ENCODE measurements at places on chromosomes 12 and 14.

DNA sequence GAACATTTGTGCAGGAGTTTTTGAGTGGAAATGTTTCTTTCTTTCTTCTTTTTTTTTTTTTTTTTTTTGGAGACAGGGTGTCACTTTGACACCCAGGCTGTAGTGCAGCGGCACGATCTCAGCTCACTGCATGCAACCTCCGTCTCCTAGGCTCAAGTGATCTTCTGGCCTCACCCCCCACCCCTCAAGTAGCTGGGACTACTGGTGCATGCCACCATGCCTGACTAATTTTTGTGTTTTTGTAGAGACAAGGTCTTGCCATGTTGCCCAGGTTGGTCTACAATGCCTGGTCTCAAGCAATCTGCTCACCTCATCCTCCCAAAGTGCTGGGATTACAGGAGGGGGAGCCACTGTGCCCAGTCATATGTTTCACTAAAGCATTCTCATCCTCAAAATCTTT is 69.2 kb upstream of the BCAT1 start:
- DNase-seq: no peak

DNA sequence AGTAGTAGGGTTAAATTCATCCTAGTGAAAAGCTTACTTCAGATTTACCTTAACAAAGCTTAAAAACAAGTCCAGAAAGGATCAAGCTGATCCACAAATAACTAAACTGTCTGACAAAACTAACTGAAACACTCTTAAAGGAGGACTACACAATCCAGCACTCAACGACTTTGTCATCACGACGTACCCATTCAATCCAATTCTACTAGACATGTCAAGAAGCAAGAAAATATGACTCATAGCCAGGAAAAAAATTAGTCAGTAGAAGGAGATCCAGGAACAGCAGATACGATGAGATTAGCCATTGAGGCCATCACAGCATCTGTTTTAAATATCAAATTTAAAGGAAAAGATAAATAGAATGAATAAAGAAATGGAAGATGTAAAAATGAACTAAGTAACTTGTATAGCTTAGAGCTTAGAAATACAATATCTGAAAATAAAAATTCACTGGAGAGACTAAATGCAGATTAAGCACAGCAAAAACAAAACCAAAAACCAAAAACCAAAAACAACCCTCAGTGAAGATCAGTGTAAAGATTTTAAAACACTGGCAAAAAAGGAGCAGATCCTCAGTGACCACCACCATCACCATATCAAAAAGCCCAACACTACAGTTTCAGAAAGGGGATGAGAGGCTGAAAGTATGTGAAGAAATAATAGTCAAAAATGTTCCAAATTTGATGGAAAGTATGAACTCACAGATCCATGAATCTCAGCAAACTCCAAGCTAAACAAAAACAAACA is 95.0 kb upstream of the CCND2 start:
- no peak for DNase-seq

DNA sequence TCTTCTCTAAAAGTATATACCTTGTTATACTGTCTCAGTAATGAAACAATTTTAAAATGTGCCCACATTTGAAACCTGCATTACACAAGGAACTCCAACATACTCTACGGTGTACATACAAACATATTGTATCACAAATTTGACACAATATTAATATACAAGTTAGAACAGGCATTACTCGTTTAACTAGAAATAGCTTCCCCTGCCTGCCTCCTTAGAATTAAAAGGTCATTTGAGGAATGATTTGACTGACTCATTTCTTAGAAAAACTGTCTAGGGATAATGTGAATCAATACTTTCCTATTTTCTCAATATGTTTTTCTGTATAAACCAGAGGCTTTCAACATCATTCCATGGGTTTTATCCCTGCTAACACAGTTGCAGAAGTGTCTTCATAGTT is 73.7 kb downstream of the STON2 start:
- no peak for DNase-seq

- DNase-seq: no peak
Measured at GRCh38 chr12:95395696-95396095, 78.3 kb upstream of the METAP2 start.

GRCh38 chr12:69055280-69055679 is 122.3 kb upstream of the CPM start:
- no peak for DNase-seq

DNA sequence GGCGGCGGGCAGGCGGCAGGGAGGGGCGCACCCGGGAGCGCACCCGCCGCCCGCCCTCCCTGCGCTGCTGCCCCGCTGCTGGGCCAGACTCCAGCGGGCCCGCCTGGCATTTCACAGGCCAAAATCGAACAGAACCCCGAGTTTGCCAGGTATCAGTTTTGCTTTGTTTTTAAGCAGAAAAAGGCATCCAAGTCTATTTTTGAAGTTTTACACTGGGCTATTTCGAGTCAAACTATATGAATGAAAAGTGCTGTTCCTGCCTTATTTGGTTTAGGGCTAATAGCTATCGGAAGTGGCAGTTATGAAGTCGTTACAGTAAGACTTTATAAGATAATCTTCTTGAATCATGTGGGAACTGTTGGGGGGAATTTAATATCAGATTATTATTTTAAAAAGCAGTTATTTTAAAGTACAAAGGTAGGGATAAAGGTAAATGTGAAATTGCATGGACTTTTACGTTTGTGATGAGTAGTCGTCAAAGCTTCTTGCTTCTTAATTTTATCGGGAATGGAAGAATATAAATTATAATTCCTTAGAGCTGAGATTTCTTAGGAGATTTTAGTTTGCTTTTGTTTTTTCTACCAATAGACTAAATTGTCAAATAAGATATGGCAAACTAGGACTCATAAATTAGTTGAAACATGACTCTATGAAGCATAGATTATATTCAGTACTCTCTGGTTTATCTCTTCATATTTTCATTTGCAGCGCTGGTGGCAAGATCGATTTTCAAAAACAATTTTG is 1.1 kb downstream of the MSRB3 start:
- DNase-seq: no peak

DNA sequence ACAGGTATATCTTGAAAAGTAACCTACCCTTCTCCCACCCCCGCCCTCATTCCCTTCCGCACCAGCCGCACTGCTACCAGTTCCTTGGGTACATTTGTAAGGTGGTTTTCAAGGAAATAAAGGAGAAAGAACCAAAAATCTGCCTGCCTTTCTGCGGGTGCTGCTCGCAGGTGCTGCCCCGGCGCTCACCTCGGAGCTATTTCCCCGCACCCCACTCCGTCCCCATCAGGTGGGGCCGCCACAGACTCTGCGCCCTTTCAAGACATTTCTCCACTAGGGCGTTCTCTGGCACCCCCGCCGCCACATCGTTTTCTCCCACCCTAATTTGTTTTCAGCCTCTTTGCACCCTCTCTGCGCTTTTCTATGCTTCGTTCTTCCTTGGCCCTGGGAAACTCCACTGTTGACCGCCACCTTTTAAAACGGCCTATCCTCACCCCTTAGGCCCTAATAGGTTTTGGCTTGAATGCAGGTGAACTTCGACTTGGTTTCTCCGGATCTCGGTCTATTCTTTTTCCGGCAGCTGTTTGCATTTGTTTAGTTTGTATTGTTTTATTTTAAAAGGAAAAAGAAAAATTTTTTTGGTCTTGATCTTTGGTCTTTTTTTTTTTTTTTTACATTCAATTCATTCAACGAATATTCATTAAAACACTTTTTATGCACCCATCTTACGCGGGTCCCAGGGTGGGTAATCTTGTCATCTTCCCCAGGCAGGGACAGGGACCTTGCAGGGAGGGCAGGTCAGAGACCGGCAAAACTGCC is 3.0 kb downstream of the VSX2 start:
- no peak for DNase-seq

DNA sequence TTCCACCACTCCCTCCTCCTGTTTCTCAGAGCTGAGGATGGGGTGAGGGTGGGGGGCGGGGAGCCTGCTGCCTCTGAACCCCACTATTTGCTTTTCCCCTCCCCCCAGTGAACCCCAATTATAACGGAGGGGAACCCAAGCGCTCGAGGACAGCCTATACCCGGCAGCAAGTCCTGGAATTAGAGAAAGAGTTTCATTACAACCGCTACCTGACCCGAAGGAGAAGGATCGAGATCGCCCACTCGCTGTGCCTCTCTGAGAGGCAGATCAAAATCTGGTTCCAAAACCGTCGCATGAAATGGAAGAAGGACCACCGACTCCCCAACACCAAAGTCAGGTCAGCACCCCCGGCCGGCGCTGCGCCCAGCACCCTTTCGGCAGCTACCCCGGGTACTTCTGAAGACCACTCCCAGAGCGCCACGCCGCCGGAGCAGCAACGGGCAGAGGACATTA is 1.1 kb downstream of the HOXC4 start:
- no peak for DNase-seq

GRCh38 chr14:68924186-68925158 is 54.6 kb downstream of the ACTN1 start:
- no peak for DNase-seq

Data from activated T-cell treated with anti-CD3 and anti-CD28 coated beads, Interleukin-2, amount 50 U/mL, for 24 hours (primary cell).